Left colon (tissue), 2 donors: ENCODE measurements at places on chromosomes 4 and X. TPM values are rescaled to one million over a fixed set of nuclear protein-coding genes. Genes with fewer than 3 reads are reported as not detected.

Gene DCLK2
- total RNA-seq: 3.0 TPM

Gene IL21
- total RNA-seq: not detected

Gene FOXP3
- not detected for total RNA-seq

Gene DDX60
- 76.1 TPM for total RNA-seq

Gene GPRASP3
- total RNA-seq: 3.2 TPM

Gene ADGRG4
- total RNA-seq: 0.03 TPM

Gene AFF2
- 0.42 TPM for total RNA-seq

Gene SMIM43
- total RNA-seq: not detected

Gene IQSEC2
- 32.9 TPM for total RNA-seq

Gene TNIP2
- total RNA-seq: 47.1 TPM

Gene NPY1R
- 4.9 TPM for total RNA-seq

Gene CSAG3
- not detected for total RNA-seq

Gene PDLIM3
- total RNA-seq: 30.8 TPM

Gene PASD1
- total RNA-seq: not detected

Gene GRIA3
- total RNA-seq: 0.67 TPM

Gene ARMCX4
- total RNA-seq: 6.9 TPM

Gene WDR1
- 457 TPM for total RNA-seq

Gene TCP11X2
- total RNA-seq: not detected

Gene NAP1L2
- 2.2 TPM for total RNA-seq

Gene CTAG2
- total RNA-seq: not detected

Gene ASB5
- not detected for total RNA-seq

Gene RADX
- total RNA-seq: 1.1 TPM

Gene NHS
- total RNA-seq: 2.0 TPM

Gene SPIN2B
- 15.3 TPM for total RNA-seq

Gene TRPC5OS
- total RNA-seq: not detected

Gene ETDB
- total RNA-seq: not detected

Gene EFHC2
- 1.9 TPM for total RNA-seq

Gene HPSE
- total RNA-seq: 13.3 TPM

Gene SLC9B2
- 1.2 TPM for total RNA-seq

Gene PDGFRA
- 30.8 TPM for total RNA-seq
